Liver (tissue), 10 donors: ENCODE measurements at places on chromosomes 2 and 18.

DNA sequence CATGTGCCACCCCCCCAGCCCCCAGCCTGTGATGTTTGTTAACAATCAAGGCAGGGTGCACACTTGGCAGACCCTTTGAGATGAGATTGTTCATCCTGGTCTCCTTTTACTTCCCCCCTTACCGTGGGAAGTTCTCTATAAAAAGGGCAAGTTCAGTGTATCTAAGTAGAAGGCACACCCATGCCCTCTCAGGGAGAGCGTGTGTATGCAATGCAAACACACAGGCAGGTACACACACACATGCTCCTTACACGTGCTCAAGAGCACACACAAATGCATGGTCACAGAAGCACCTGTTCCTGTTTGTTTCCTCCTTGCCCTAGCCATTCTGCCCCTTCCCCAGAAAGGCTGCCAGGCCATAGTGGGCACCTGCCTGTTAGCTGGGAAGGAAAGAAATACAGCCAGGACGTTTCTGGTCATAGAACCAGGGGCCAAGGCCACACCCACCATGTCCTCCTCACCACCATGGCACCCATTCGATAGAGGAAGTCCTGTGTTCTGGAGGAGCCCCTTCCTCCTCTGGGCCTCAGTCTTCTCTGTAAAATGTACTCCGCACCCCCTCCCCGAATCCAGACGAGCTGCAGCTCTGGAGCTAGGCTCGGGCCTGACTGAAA is 3.1 kb downstream of the ATOH8 start:
- DNase-seq = no peak

- no peak for DNase-seq
Measured at GRCh38 chr2:127511917-127512316, 14.4 kb downstream of the IWS1 start.

GRCh38 chr2:235382179-235382578 is 111.7 kb upstream of the AGAP1 start:
- no peak for DNase-seq

DNA sequence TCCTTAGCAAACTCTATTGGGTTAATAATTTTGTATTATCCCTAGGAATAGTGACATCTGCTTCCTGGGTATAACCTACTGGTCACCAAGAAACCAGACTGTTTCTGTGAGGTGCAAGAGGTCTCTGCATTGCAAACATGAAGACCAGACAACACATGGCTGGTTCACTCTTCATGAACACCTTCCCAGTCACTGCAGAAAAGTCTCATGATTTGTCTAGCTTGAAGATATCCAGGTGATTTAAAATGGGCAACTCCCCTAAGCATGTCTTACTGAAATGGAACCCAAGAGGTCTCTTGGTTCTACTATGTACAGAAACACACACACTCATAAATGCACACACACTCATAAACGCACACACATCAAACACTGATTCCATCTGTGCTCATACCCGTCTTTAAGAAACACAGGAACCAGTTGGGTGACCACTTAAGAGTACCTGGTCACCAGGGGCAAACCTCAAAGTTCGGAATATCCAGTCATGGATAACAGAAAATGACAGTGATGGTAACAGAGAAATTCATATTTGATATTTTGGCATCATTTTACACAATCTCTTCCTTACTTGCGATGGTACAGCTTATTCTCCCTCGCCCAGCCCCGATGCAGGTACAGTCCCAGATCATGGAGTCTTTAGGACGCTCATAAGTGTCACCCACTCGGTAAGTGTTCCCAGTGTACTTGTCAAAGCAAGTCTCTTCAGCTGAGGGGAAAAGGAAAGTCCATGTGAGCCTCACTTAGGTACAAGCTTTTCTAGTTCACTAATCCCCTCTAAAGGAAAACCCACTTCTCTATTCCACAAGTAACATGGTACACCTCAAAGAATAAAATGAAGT is 2.9 kb downstream of the FN1 start:
- no peak for DNase-seq

DNA sequence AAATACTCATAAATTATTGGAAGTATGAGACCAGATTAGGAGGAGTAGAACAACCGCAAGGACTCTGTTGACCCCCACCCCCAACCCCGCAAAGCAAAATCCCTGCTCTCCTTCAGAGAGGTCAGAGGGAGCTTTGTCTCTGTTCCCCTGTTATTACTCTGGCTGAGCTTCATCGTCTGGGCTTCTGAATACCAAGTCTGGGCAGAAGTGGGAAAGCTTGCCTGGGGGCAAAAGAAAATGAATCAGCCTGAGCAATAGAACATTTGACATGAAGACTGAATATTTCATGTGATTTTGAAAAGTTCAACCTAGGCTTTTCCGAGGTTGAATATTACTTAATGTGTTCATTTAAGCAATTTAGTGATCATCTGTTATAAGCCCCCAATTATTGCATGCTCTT is 114.6 kb upstream of the ARHGAP28 start:
- no peak for DNase-seq

DNA sequence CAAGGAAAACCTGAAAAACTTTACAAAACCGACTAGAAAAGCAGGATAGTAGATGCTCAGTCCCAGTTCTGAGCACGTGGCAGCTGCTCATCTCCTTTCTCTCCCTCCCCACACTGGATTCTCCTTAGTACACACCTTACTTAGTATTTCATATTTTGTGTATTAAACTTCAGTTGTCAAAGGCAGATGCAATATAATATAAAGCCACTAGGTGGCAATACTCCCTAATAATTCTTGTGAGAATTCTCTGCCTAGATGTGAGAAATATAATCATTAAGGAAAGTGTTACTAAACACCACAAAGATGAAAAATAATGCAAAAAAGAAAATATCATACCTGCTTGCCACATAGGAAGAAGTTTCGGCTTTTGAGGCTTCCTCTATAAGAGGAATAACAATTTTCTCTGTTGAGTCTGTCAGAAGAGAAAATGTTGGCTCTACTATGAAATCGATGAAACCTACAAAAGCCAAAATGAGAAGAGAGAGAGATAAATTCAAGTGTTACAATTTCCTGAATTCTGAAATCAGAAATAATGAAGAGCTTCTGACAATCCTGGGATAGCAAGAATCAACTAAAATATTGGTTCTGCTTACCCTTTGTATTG is 200.6 kb downstream of the PPP1R1C start:
- DNase-seq = no peak

DNA sequence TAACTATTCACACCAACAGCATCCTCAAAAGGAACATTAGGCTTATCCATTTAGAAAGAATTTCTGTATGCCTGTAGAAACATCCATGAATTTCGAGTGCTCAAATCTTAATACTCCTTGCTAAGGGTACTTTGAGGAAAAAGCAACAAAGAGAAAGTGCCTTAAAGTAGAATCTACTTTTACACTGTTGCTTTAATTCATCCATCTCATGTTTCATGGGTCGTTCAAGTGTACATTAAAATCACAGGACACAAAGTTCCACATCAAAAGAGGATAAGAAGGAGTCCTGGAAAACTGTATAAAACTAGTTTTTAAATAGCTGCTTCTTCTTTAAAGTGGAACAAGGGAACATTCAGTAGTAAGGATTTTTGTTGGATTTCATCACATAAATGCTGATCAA is 54.5 kb downstream of the LRP1B start:
- DNase-seq = no peak

- DNase-seq = no peak
Measured at GRCh38 chr2:175441181-175441761, 259.8 kb upstream of the ATP5MC3 start.

- no peak for DNase-seq
Measured at GRCh38 chr2:12727065-12727464, 10.3 kb downstream of the TRIB2 start.

GRCh38 chr2:129752176-129752575 is 227.3 kb upstream of the RAB6C start:
- no peak for DNase-seq
